ENCODE measurements at places on chromosomes 2 and 18.
A peak's percentile ranks its signal among the peaks of the same experiment; 100 is the strongest.

GRCh38 chr18:7892556-7892955, 325.4 kb downstream of the PTPRM start:
- DNase-seq = no peak

DNA sequence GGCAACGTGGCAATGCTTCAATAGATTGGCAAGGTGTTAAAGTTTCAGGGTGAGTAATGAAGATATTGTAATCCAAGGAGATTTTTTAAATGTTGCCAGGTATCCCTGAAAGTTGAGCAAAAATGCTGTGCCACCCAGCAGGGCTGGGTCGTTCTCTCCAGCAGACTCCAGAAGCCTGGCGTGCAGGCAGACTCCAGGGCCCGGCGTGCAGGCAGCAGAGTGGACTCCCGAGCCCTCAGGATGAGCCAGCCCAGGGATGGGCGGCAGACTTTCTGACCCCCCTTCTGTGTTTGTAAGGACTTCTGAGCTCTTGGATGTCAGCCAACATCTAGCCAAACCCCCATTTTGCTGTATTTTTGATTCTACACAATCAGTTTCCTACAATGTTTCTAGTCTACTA, 289.1 kb downstream of the ZNF516 start:
- no peak for DNase-seq

DNA sequence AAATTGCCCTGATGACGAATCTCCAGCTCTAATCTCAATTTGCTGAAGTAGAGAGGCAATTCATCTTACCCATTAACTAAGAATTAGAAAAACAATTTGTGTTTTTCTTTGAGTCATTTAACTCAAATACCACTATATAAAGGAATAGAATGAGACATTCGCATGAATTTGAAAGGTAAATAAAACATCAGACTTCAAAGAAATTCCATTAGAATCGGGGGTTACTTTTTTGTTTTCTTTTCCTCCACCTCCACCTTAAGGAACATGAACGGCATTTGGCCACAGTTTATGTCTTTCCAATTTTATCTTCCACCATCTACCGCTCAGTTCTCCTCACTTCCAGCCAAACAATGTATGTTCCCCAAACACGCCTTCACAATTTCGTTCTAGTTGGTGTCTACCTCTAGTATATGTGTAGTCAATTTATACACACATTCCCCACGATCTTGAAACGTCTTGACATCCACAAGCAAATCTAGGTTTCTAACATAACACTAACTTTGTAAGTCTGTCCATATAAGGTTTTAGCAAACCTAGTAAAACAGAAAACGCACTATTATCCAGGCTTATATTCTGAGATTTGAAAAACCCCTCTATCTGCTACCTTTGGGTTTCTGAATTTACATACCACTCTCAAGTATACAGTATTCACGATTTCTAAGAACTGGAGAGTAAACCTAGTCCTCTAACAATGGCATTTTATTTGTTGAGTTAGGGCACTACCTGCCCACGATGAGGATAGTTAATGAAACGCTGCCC, 1.2 kb upstream of the SMCHD1 start:
- DNase-seq = no peak

- DNase-seq = no peak
Measured at GRCh38 chr2:458425-458815, 170.5 kb upstream of the ALKAL2 start.

DNA sequence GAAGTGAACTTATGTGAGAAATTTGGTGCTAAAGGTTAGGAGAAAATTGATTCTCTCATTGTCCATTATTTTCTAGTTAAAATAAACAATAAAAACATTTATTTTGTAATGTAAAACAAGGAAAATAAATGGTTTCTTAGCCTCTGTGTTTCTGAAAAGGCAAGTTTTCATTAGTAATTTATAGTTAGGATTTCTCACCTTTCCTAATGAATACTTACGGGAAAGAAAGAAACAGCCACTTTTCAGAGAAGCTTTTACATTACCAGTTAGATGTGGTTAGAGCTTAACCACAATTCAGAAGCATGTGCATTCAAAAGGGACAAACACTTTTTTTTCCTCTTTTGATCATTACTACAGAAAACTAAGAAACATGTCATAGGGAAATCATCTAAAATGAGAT, 18.8 kb downstream of the NEMP2 start:
- DNase-seq = no peak

DNA sequence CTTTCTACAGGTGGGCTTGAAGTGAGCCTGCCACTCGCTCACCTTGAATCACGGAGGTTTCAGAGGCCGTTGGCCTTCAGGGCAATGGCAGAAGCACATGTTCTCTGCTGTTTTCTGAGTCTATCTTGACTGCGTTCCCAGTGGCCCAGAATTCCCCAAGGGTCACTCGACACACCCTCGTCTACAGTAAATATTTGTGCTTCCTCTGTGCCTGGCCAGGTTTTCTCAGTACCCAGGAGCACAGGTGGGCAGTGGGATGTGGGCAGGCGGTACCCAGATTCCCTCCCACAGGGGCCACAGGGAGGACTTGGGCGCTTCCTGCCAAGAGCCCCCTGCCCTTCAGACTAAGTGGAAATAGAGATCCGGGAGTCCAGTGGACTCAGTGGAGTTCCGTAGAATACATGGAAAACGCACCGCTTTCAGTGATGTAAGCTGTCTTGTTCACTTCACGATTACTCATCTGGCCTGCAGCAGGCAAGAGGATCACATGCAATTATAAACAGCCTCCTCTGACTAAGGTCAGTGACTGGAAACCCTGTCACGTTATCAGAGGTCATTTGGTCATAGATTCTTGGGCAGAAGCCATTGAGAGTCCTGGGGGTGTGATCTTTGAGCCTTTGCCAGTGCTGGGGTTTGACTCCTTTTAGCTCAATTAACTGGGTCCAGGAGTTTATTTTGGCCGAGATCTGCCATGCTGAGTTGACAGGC, 179.8 kb downstream of the NEDD4L start:
- DNase-seq = no peak

- DNase-seq = no peak
Measured at GRCh38 chr2:41999592-42000281, 48.1 kb upstream of the PKDCC start.

GRCh38 chr2:109459485-109459884, 154.3 kb downstream of the SEPTIN10 start:
- DNase-seq = no peak

GRCh38 chr2:101380376-101380775, 6.9 kb downstream of the CREG2 start:
- DNase-seq = no peak

DNA sequence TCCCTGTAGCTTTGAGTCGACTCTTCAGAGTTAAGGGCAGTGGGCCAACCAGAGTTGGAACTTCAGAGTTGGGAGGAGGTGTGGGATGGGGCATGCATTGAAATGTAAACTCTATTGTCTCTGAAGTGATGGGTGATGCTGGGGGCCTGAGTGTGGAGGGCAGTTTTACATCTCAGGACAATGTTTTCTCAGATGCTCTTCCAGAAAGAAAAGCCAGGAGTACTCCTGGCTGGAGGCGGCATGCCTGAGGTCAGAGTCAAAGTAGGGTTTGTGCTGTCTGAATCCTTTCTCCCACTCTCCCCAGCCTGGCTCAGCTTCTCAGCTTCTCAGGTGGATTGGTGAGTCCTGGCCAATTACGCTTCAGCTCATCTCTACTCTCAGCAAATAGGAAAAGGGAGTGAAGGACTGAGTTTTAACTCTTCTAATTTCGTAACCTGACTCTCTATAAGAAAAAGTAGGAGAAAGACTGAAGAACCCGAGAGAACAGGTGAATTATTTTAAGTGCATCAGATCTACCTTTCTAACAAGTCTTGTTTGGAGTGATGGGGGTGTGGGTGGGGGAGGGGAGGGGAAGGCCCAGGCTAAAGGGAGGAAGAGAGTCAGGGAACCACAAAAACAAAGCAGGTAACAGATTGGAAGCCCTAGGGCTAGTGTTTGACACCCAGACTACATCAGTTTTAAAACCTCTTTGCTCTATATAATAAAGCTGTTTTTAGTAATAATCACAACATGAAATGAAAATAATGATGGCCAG, 107.5 kb upstream of the PELI1 start:
- DNase-seq = no peak

DNA sequence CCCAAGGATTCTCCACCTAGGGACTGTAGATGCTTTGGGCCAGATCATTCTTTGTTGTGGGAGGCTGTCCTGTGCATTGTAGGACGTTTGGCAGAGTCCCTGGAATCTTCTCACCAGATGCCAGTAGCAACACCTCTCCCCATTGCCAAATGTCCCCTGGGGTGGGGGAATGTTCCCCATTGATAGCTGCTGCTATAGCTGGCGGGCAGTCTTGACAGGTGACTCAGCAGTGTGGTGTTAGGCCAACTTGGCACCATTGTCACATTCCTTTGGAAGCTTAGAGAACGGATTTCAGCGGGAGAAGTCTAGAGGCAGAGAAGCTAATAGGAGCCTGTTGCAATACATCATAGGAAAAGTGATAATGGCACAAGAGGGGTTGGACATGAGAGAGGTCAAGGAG, 495.7 kb upstream of the SMIM21 start:
- DNase-seq = no peak

- DNase-seq = no peak
Measured at GRCh38 chr2:10278029-10278762, 24.5 kb upstream of the HPCAL1 start.

DNA sequence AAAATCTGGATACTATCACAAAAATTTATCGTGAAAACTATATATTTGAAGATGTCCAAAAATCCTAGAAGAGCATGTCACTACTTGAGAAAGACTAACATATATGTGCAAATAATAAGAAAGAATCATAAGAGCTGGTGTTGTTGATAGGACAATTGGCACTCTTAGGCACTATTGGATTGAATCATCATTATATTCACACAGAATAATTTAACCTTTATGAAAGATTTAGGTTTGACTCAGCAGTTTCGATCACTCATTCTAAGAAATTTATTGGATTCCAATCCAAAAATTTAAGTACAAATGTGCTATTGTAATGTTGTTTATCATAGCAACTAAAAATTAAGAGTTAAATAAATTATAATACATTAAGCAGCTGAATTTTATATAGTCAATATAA, 503.6 kb downstream of the SPAG16 start:
- DNase-seq = no peak

DNA sequence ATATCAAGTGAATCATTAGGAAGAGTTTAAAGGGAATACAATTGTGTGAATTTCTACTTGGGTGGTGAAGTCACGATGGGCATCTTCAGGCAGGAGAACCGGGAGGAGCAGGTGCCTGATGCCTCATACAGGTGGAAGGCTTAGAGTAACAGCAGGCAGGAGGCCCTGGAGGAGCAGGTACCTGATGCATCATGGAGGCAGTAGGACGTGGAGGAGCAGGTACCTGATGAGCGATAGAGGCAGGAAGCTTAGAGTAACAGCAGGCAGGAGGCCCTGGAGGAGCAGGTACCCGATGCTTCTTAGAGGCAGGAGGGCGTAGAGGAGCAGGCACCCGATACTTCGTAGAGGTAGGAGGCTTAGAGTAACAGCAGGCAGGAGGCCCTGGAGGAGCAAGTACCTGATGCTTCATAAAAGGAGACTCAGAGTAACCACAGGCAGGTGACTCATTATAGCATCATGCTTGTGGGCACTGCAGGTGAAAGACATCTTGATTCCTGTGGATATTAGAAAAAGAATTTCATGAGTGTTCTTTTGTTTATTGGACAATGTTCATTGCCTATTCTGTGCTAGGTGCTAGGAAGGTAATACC, 133.9 kb downstream of the ATP9B start:
- no peak for DNase-seq

- DNase-seq = no peak
Measured at GRCh38 chr18:12989397-12990122, 1.6 kb upstream of the CEP192 start.

DNA sequence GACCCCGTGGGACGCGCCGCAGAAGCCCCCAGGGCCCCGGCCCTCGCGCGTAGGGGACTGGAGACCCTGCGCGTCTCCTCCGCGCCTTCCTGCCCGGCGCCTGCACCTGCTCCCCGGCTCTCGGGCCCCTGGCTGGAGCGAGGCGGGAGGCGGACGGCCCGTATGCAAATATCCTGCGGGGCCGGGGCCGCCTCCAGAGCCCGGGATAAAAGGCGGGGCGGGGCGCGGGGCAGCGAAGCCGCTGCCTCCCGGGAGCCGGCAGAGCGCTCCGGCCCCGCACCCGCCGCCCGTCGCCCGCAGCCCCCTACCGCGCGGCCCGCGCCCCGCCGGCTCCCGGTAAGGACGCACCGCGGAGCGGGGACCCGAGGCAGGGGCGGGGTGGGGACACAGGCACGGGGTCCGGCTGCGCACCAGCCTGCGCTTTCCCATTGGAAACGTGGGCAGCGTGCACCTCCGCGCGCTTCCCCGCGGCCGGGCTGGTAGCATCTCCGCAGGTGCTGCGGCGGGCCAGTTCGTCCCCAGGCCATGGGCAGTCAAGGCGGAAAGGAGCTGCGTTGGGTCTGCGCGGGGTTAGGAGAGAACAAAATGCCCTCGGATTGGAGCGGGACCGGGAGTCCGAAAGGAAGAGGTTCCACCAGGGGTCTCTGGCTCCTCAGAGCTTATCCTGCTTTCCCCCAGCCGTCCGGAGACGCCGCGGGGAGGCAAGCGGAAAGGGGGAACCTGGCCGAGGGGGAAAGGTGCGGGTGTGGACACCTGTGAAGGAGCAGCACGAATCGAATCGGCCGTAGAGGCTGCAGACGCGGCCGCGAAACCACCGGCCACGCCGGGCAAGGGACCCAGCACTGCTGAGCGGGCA, at the start of gene ATP6V1C2:
Gene ATP6V1C2, plus strand, starts transcription at position 235 of the 856 bp plus-strand sequence. CDS start 1,220 bp downstream, outside the sequence.
- DNase-seq = peak; percentile 85

DNA sequence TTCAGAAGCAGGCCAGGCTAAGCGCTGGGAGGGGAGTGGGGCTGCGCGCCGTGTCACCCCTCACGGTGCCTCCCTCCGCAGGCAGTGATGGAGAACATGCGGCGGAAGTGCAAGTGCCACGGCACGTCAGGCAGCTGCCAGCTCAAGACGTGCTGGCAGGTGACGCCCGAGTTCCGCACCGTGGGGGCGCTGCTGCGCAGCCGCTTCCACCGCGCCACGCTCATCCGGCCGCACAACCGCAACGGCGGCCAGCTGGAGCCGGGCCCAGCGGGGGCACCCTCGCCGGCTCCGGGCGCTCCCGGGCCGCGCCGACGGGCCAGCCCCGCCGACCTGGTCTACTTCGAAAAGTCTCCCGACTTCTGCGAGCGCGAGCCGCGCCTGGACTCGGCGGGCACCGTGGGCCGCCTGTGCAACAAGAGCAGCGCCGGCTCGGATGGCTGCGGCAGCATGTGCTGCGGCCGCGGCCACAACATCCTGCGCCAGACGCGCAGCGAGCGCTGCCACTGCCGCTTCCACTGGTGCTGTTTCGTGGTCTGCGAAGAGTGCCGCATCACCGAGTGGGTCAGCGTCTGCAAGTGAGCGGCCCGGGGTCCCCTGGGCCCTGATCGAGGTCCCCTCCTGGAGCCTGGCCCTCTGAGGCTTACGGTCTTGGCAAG, 12.2 kb downstream of the WNT10A start:
- peak; percentile 93 for DNase-seq

- DNase-seq = no peak
Measured at GRCh38 chr2:20137131-20137571, 85.7 kb upstream of the LAPTM4A start.

DNA sequence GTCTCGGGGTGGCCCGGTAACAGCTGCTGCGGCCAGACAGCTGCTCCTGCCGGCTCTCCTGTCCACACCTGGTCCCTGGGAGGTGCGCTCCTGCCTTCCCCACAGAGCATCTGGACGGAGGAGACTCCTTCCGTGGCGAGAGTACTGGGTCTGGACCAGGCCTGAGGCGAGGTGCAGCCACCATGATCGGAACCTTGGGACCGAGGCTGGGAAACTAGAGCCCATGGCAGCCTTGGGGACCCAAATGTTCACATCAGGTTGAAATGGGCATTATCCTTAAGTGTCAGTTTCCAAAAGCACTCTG, 628 bp downstream of the GIGYF2 start:
- peak; percentile 16 for DNase-seq
